ENCODE measurements at places on chromosomes 16 and 17.

DNA sequence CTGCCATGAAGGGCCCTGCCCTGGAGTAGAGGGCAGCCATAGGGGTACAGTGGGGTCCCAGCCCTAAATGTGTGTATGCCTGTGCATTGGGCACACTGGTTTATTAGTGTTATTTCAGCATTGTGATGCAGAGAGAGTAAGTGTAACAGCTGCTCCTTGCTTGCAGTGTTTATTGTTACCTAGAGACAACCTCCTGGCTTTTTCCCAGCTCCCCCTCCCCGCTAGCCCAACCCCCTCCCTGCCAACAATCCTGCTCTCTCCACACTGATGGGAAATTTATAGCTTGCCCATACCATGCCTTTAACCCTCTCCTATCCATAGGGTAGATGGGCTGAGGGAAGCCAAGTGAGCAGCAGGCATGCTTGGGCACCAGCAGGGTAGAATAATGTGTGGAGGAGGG, 51.3 kb downstream of the NEUROD2 start:
- peak; percentile 90 for DNase-seq

GRCh38 chr17:29158488-29159275, 21.5 kb downstream of the MYO18A start:
- no peak for DNase-seq

- DNase-seq, result no peak
These were observed 79.1 kb downstream of the CLEC16A start for GRCh38 chr16:11023262-11024039.

GRCh38 chr17:67493812-67494211, 116.7 kb downstream of the PITPNC1 start:
- DNase-seq, result no peak

DNA sequence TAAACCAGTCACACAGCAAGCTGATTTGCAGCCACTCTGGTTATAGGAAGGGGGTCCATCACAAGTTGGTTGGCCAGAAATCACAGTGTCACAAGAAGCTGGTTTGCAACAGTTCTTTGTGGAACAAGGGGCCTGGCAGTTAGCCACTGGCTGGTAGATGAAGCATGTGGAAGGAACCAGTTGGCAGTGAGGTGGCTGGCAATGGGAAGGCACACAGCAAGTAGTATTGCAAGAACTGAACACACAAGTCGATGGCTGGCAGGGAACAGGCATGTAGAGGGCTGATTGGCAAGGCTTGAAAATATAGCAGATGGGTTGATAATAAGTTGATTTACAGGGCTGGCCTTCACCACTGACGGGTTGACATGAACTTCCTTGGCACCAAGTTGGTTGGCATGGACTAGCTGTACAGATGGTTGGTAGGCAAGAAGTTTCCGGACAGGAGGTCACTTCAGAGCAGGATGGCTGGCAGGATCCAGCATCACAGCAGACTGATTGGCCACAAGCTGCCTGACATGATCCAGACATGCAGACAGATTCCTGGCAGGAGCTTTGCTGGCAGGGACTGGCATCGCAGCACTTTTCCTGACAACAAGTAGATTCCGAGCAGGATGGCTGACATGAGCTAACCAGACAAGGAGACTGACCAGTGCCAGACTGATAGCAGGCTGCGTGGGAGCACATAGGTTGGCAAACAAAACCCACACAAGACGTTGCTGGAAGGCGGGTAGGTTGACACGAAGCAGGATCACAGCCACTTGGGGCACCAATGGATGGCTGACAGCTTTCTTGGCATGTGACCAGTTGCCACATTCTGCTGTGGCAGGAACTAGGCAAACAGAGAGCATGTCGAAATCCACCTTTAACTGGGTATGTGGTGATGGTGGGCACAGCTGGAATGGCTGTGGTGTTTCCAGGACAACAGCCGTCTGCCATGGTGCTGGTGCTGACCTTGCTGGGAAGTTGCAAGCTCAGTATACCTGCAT, at the start of gene KRTAP29-1:
Gene KRTAP29-1 (minus strand): TSS at position 936 of the 986 bp plus-strand sequence. CDS start 0 bp downstream, at position 936.
- peak; percentile 80 for DNase-seq

- DNase-seq, result no peak
These were observed 957 bp downstream of the VPS25 start for GRCh38 chr17:42774066-42774745.

DNA sequence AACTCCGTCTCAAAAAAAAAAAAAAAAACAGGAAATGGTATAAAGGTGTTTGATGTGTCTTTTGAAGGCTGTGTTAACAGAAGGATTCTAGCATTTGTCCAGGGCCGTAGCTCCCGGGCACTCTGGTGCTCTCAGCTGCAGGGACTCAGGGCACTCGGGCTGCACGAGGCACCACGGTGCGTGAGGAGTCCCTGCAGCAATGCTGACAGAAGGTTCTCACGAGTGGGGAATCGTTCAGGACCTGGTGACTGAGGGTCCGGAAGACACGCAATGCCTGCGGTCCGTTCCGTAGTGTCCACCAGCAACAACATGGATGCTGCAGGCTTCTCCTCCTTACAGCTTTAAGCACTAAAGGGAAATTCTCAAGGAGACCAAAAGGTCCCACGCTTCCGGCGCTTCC, 12.6 kb upstream of the FAAP100 start:
- DNase-seq, result no peak

DNA sequence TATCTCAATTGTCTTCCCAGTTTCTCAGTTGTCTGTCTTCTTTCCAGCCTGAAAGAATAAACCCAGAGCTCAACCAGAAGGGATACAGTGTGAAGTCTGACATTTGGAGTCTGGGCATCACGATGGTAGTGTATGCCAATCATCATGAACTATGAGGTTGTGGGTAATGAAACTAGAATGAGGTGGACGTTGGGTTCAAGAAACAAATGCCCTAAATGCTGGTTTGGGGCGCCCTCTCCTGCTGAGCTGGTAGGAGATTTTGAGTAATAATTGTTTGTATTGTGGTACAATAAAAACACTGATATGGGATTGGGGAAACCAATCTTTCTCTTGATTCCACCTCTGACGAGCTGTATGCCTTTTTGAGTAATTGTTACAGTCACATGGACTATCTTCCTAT, 110.4 kb downstream of the MAP2K6 start:
- no peak for DNase-seq

DNA sequence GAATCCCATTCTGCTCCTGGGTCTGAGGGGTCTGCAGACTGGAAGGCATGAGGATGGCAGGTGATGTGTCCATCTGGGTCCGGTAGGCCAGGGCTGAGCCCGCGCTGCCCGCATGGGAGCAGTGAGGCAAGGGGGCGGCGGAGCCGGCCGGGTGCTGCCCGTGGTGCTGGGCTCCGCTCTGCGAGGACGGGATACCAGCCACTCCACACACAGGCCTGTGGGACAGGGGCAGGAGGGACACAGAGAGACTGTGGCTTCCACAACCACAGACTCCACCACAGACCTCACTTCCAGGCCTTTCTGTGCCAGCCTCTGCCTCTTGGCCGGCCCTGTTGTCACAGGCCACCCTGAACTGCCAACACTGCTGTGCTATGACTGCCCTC, 25.4 kb downstream of the MAP1LC3B start:
- DNase-seq, result no peak

- DNase-seq, result no peak
These were observed 427.1 kb downstream of the GRIN2A start for GRCh38 chr16:9755081-9755480.

DNA sequence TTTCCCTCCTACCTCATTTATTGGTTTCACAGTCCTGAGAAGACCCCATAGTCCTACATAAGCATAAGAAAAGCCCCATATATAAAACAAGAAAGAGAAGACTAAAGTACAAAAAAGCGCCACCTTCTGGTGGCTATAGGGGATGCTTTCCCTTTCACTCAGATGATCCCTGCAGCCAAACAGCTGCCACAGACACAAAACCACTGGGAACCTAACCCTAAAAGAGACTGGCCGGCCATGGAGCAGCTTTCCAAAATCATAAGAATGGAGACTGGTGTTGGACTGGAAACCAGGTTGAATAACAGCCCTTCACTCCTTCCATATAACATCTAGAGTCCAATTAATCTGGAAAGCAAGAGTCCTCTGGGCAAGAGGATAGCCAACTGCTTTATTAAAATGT, 11.4 kb downstream of the DYNC1LI2 start:
- peak; percentile 59 for DNase-seq

DNA sequence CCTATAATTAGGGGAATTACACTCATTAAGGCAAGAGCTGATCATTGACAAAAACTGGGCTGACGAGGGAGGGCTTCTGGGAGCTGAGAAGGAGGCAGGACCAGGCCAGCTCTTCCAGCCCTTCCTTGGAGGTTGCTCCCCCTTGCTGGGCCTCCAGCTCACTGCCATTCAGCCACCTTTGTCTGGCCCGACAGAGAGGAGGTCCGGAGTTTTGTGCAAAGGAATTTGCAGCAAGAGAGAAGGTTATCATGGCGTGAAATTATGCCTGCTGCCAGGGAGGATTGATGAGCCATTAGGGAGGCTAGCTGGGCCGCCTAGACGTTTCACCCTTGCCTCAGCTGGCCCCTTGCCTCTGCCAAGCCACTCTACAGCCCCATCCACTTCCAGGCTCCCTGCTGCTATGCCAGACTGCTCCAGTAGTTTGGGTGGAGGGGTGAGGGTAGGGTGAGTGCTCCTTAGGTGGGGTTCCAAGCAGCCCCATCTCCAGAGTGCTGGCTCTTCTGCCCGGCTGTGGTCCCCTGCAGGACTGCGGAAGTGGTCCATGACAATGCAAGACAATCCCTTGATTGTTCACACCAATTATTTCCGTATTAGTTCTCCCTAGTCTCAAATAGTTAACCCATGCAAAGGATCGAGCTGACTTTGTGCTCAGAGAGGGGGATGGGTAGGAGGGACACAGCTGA, 17.1 kb upstream of the PHF12 start:
- no peak for DNase-seq

GRCh38 chr16:70250748-70251628, 752 bp downstream of the EXOSC6 start:
- no peak for DNase-seq

DNA sequence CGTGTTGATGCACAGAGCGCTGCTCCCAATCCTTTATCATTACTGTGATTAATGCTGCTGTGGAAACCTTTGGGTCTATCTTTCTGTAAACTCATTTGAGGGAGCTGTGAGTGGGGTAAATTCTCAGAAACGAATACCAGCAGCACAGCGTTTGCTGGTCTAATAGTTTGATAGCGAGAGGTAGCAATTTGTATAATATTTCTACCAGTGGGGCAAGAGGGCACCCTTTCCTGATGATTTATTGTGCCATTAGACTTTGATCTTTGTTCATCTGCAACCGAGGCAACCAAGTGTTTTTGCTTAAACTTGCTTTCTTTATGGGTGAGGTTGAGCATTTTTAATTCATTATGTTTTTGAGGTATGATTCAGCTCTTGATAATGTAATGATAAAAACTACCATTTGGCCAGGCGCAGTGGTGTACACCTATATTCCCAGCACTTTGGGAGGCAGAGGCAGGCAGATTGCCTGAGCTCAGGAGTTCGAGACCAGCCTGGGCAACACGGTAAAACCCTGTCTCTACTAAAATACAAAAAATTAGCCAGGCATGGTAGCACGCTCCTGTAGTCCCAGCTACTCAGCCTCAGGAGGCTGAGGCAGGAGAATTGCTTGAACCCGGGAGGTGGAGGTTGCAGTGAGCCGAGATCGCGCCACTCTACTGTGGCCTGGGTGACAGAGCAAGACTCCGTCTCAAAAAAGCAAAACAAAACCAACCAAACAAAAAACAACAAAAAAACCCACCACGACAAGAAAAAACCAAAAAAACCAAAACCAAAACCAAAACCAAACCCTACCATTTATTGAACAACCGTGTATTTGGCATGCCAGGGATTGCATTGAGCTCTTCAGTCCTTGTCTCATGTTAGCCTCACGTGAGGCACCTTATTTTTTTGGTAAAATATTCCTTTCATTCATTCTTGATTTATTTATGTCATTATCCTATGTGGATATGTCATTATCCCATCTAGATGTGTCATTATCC, 81.5 kb downstream of the PLCG2 start:
- DNase-seq, result no peak

DNA sequence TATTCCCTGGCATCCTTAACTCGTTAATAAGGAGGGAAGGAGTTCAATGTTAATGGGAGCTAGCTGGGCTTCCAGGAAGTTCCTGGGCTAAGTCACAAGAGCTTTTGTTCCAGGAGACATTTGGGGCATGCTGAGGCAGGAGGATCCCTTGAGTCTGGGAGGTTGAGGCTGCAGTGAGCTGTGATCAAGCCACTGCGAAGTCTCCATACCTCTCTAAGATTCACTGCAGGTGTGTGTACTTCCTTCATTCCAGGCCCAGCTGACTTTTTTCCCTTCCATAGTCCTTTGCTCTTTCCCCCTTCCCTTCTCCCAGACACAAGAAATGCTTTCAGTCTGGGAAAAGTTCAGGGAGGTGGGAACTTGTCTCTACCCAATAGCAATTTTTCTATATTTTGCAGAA, 489.8 kb downstream of the NPIPA7 start:
- no peak for DNase-seq

- no peak for DNase-seq
These were observed 201.8 kb downstream of the CDH11 start for GRCh38 chr16:64919929-64920607.

- no peak for DNase-seq
These were observed 73.7 kb downstream of the SREBF1 start for GRCh38 chr17:17763136-17763535.

DNA sequence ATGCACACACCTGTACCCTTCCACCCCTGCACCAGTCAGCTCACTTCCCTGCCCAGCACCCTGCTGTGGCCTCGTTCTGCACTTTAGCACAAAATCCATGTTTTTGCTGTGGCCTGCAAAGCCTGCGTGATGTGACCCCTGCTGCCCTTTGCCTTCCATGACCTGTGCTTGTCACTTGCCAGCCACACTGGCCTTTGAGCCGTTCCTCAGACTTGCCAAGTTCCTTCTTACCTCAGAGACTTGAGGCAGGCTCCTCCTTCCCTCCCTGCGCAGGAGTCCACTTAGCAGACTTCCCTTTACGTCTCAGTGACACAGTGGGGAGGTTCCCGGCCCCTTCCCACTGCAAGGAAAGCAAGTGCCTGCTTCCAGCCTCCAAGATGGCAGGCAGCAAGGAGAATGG, 134.7 kb downstream of the SNX29 start:
- no peak for DNase-seq

GRCh38 chr16:13236308-13236707, 334.9 kb downstream of the SHISA9 start:
- no peak for DNase-seq

GRCh38 chr16:30914830-30915229, 8.5 kb upstream of the FBXL19 start:
- DNase-seq, result no peak

GRCh38 chr16:67537270-67537635, 8.6 kb downstream of the RIPOR1 start:
- no peak for DNase-seq

DNA sequence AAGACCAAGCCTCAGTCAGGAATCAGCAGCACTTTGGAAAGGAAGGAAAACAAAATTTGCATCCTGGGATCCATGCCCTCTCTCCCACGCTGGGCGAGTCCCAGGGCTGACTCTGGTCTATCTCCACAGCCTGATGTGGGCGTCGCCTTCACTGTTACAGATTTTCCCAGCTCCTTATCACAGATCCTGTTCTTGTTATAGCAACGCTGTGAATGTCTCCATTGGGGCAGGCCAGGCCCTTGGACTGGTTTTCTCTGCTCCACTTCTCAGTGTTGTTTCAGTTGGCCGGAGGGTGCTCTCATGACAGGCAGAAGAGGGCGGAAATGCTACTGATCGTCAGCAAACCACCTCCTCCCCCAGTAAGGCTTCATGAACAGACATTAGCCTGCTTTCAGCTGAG, 127.9 kb upstream of the CDH11 start:
- DNase-seq, result no peak

Data from NCI-H1694 treated with DMSO at 0.1 percent for 48 hours (cell line).